ENCODE measurements at places on chromosomes 6 and 20. TPM values are rescaled to one million over a fixed set of nuclear protein-coding genes. Genes with fewer than 3 reads are reported as not detected.

DNA sequence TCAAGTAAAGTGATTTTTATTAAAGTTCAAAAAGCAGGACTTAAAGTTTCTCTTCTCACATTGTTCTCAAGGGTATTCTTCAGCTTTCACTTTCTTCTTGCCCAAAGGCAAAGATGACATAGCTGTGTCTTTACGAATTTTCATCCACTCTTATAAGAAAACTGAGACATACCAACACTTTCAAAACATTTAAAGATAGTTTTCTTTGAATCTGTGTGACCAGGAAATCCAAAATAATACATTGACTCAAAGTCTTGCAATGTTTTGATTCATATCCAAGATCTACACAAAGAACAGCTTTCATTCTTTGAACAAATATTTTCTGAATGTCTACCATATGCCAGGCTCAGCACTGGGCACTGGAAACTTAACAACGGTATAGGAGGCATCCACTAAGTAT is 117.9 kb downstream of the SIM1 start:
- DNase-seq, result no peak
- H3K36me3 ChIP-seq, result no peaks in the 10 kb centered on the region
- no peak overlapping the region for H3K27ac ChIP-seq
- no peaks in the 10 kb centered on the region for H3K27me3 ChIP-seq

CRNKL1 gene
- total RNA-seq, result 23.3 TPM

PHACTR3 gene
- not detected for total RNA-seq

DNA sequence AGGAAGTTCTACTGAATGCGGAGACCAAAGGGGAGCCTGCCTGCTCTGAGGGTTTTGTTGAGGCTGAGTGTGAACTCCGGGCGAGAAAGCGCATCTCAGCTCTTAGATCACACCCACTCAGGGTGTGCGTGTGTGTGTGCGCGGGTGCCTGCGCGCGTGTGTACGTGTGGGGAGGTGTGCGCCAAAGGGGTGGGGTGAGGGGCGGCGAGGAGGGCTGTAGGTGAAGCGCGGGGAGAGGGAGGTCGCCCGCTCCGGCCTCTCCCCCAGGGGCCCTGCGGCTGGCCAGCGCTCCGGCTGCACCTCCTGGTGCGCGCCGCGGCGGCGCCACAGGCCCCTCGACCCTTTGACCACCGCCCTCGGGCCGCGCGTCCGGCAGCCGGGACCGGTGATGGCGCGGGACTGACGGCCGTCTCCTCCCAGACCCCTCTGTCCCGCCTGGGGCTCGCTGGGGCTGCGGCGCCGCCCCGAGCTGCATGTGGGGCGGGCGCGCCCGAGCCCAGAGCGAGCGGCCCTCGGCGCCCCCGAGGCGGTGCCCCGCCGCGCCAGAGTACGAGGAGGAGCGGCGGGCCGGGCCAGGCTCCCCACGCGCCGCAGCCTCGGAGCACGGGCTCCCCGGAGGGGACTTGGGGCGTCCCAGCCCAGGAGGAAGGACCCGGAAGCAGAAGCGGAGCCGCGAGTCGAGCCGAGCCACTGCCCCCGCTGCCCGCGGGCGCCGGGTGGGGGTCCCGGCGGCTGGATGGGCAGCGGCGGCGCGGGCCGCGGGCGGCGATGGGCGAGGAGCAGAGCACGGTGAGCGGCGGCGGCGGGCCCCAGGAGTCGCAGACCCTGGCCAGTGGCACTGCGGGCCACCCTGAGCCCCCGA is at the start of gene RNF217:
Gene RNF217, plus strand, starts transcription at position 661 of the 862 bp plus-strand sequence. Its CDS starts 108 bp downstream, at position 769.
- no peak within 1 kb of the TSS for H3K27ac ChIP-seq
- DNase-seq, result peak; percentile 10
- peak within 1 kb of the TSS; percentile 61 for H3K4me3 ChIP-seq
- peaks cover 49% of the 10 kb centered on the region for H3K27me3 ChIP-seq
- H3K36me3 ChIP-seq, result no peaks in the 10 kb centered on the region

HLA-DOA gene
- 8.1 TPM for total RNA-seq

- DNase-seq, result peak; percentile 15
- peaks cover 21% of the 10 kb centered on the region for H3K4me1 ChIP-seq
- peak overlapping the region; percentile 65 for H3K4me3 ChIP-seq
These were observed 66.5 kb upstream of the PIM1 start for GRCh38 chr6:37103169-37104039.

DNA sequence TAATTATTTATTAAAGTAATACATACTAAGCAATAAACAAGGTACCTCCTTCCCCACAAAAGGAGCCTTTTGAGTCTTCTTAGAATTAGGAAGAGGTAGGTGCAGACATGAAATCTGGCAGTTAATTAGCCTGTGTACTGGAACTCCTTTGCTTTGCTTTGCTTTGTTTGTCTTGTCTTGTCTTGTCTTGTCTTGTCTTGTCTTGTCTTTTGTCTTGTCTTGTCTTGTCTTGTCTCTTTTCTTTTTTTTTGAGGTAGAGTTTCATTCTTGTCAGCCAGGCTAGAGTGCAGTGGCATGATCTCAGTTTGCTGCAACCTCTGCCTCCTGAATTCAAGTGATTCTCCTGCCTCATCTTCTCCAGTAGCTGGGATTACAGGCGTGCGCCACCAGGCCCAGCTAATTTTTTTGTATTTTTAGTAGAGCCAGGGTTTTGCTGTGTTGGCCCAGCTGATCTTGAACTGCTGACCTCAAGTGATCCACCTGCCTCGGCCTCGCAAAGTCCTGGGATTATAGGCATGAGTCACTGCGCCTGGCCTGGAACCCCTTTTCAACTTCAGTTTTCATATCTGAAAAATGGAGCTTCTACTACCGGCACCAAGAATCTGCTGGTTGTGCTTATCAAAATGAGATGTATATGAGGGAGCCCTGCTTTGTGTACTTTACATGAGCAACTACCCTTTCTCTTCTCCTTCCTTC is 301.2 kb downstream of the CDKAL1 start:
- peaks cover 10% of the 10 kb centered on the region for H3K36me3 ChIP-seq
- H3K4me3 ChIP-seq, result no peak overlapping the region
- peaks cover 40% of the 10 kb centered on the region for H3K4me1 ChIP-seq
- no peak for DNase-seq
- no peaks in the 10 kb centered on the region for H3K27me3 ChIP-seq
- no peak overlapping the region for H3K27ac ChIP-seq

- H3K27me3 ChIP-seq, result no peaks in the 10 kb centered on the region
- no peaks in the 10 kb centered on the region for H3K4me1 ChIP-seq
- H3K36me3 ChIP-seq, result no peaks in the 10 kb centered on the region
- H3K27ac ChIP-seq, result no peak overlapping the region
- H3K4me3 ChIP-seq, result no peak overlapping the region
- no peak for DNase-seq
These were observed 83.7 kb upstream of the ZFP64 start for GRCh38 chr20:52275181-52275691.

ZNF311 gene
- total RNA-seq, result 0.31 TPM

GRCh38 chr20:46040902-46041535 is 12.0 kb downstream of the SLC12A5 start:
- H3K4me1 ChIP-seq, result no peaks in the 10 kb centered on the region
- H3K27me3 ChIP-seq, result peaks cover 22% of the 10 kb centered on the region
- no peak overlapping the region for H3K4me3 ChIP-seq
- no peak overlapping the region for H3K27ac ChIP-seq
- no peaks in the 10 kb centered on the region for H3K36me3 ChIP-seq

GRCh38 chr6:28657769-28658465 is 132.2 kb downstream of the GPX5 start:
- H3K36me3 ChIP-seq, result peaks cover 4% of the 10 kb centered on the region
- peaks cover 11% of the 10 kb centered on the region for H3K4me1 ChIP-seq
- H3K4me3 ChIP-seq, result peak overlapping the region; percentile 69
- peaks cover 56% of the 10 kb centered on the region for H3K27me3 ChIP-seq
- DNase-seq, result peak; percentile 77

DNA sequence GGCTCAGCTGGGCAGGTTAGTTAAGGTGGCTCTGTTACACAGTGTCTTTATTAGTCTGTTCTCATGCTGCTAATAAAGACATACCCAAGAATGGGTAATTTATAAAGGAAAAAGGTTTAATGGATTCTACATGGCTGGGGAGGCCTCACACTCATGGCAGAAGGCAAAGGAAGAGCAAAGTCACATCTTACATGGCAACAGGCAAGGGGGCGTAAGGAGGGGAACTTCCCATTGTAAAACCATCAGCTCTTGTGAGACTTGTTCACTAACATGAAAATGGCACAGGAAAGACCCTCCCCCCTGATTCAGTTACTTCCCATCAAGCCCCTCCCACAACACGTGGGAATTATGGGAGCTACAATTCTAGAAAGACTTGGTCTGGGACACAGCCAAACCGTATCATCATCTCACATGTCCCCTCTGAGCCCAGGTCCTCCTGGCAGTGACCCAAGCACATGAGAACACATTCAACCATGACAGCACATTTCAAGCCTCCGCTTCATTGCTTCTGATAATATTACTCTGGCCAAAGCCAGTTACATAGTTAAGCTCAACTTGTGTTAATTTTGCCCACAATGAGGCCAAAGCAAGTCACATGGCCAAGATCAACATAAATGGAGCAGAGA is 383.9 kb downstream of the PLCB1 start:
- H3K27ac ChIP-seq, result no peak overlapping the region
- H3K36me3 ChIP-seq, result no peaks in the 10 kb centered on the region
- H3K27me3 ChIP-seq, result no peaks in the 10 kb centered on the region
- no peak for DNase-seq
- H3K4me3 ChIP-seq, result no peak overlapping the region
- no peaks in the 10 kb centered on the region for H3K4me1 ChIP-seq

GSTA1 gene
- not detected for total RNA-seq

ERVFRD-1 gene
- total RNA-seq, result not detected

GRCh38 chr6:168524571-168525001 is 83.6 kb downstream of the SMOC2 start:
- no peaks in the 10 kb centered on the region for H3K4me1 ChIP-seq
- H3K4me3 ChIP-seq, result no peak overlapping the region
- DNase-seq, result no peak

GRCh38 chr20:63536997-63537524 is at the start of gene PTK6:
Gene PTK6, minus strand, starts transcription at chr20:63537376. Its CDS starts 62 bp downstream, at chr20:63537314.
- H3K4me3 ChIP-seq, result peak within 1 kb of the TSS; percentile 47
- peak within 1 kb of the TSS; percentile 88 for H3K27ac ChIP-seq
- peak; percentile 39 for DNase-seq

GRCh38 chr20:40568200-40568599 is 120.8 kb downstream of the MAFB start:
- no peak overlapping the region for H3K4me3 ChIP-seq
- no peak for DNase-seq
- no peak overlapping the region for H3K27ac ChIP-seq
- H3K36me3 ChIP-seq, result no peaks in the 10 kb centered on the region
- peaks cover 4% of the 10 kb centered on the region for H3K27me3 ChIP-seq
- H3K4me1 ChIP-seq, result no peaks in the 10 kb centered on the region

GRCh38 chr20:33282196-33282934 is 649 bp upstream of the BPIFB1 start:
- peaks cover 2% of the 10 kb centered on the region for H3K27me3 ChIP-seq
- no peak for DNase-seq
- no peak overlapping the region for H3K4me3 ChIP-seq
- H3K27ac ChIP-seq, result no peak overlapping the region
- no peaks in the 10 kb centered on the region for H3K36me3 ChIP-seq

GRCh38 chr6:25492951-25493350 is 159.1 kb upstream of the SCGN start:
- peaks cover 7% of the 10 kb centered on the region for H3K4me1 ChIP-seq
- no peak overlapping the region for H3K27ac ChIP-seq
- H3K27me3 ChIP-seq, result no peaks in the 10 kb centered on the region
- no peak for DNase-seq
- no peaks in the 10 kb centered on the region for H3K36me3 ChIP-seq
- no peak overlapping the region for H3K4me3 ChIP-seq

All from activated CD8-positive, alpha-beta T cell treated with anti-CD3 and anti-CD28 coated beads for 36 hours (primary cell).